GM23248 (cell line): ENCODE measurements at places on chromosomes 16 and 17. TPM values are rescaled to one million over a fixed set of nuclear protein-coding genes. Genes with fewer than 3 reads are reported as not detected.

DNA sequence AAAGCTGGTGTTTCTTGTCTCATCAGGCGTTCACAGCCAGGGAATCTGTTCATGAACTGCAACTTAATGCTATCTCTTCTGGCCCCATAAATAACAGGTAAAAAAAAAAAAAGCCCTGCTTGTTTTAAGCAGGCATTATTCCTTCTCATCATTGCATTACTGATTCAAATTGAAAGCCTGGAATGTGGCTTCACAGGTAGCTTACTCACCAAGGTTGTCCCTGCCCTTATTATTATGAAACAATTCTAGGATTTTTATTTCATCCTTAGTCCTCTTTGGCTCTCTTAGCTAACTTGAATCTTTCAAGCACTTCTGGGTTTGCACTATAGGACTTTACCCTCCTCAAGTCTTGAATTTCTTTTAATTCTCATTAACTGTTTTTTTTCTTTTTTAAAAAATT is 113.3 kb downstream of the CNTNAP4 start:
- no peak overlapping the region for H3K27ac ChIP-seq
- no peak for DNase-seq
- H3K4me3 ChIP-seq = no peak overlapping the region
- H3K4me1 ChIP-seq = no peaks in the 10 kb centered on the region

GRCh38 chr16:1667916-1668315 is 10.2 kb upstream of the JPT2 start:
- no peak overlapping the region for H3K27ac ChIP-seq
- DNase-seq = no peak
- no peaks in the 10 kb centered on the region for H3K4me1 ChIP-seq

GRCh38 chr16:50600582-50601283 is 52.5 kb downstream of the NKD1 start:
- no peaks in the 10 kb centered on the region for H3K36me3 ChIP-seq
- no peak for DNase-seq
- H3K4me1 ChIP-seq = 0 out of 2 replicates have a peak, but pooled peaks cover 5% of the 10 kb centered on the region
- no peak overlapping the region for H3K27ac ChIP-seq

- H3K36me3 ChIP-seq = no peaks in the 10 kb centered on the region
- H3K27ac ChIP-seq = no peak overlapping the region
- DNase-seq = no peak
- H3K4me3 ChIP-seq = no peak overlapping the region
- peaks cover 7% of the 10 kb centered on the region; the same call in 1 of the 2 replicates for H3K27me3 ChIP-seq
Observed at GRCh38 chr16:54334208-54334607, 47.6 kb upstream of the IRX3 start.

GRCh38 chr17:19753661-19754463 is 5.8 kb upstream of the ALDH3A1 start:
- peak; percentile 64 for DNase-seq
- peaks cover 20% of the 10 kb centered on the region for H3K4me1 ChIP-seq
- H3K27ac ChIP-seq = peak overlapping the region; percentile 94
- H3K36me3 ChIP-seq = no peaks in the 10 kb centered on the region

DNA sequence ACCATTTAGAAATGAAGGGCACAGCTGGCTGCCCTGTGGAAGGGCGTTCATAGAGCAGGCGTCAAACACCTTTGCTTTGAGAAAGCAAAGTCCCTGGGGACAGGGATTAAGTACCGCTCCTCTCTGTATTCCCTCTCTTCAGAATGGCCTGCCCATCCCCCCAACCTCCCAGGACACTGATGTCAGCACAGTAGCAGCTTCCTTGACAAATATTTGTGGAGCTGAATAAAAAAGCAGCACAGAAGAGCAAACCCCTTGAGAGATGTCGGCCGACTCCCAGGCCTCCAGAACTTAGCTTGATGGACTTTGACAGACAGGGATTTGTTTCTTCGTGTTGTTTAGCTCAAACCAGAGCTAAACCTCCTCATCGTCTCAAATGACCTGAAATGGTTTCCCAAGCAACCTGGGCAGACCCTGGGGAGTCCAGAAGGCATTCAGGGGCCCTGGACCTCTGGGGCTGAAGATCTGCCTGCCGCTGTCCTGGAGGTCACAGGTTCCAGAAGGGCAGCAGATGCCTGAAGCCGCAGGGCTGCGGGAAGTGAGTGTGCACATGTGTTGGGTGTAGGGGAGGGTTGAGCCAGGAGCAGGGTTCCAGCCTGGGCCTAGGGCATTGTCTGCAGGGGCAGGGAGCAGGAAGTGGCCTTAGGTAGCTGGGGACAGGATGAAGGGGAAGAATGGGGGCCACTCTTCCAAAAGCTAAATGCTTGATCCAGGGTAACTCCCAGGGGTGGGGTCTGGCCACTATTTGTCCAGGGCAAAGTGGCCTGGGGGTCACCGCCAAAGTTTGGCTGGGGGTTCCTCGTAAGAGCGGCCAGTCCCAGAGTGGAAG is 42.3 kb upstream of the NKD1 start:
- H3K4me1 ChIP-seq = no peaks in the 10 kb centered on the region
- H3K36me3 ChIP-seq = no peaks in the 10 kb centered on the region
- H3K27me3 ChIP-seq = no peaks in the 10 kb centered on the region
- no peak overlapping the region for H3K4me3 ChIP-seq
- H3K27ac ChIP-seq = no peak overlapping the region

- peak; percentile 71 for DNase-seq
- H3K27me3 ChIP-seq = no peaks in the 10 kb centered on the region
- no peaks in the 10 kb centered on the region for H3K36me3 ChIP-seq
- peak overlapping the region; percentile 96 for H3K27ac ChIP-seq
- peak overlapping the region; percentile 50 for H3K4me3 ChIP-seq
Observed at GRCh38 chr16:86663685-86664521, 85.6 kb downstream of the FOXL1 start.

GRCh38 chr16:13919330-13919682 is 648 bp upstream of the ERCC4 start:
- DNase-seq = peak; percentile 70
- H3K4me1 ChIP-seq = no peaks in the 10 kb centered on the region
- peak overlapping the region; percentile 47 for H3K4me3 ChIP-seq
- H3K27ac ChIP-seq = no peak overlapping the region
- H3K27me3 ChIP-seq = 0 out of 2 replicates have a peak, but pooled peaks cover 6% of the 10 kb centered on the region
- no peaks in the 10 kb centered on the region for H3K36me3 ChIP-seq

DNA sequence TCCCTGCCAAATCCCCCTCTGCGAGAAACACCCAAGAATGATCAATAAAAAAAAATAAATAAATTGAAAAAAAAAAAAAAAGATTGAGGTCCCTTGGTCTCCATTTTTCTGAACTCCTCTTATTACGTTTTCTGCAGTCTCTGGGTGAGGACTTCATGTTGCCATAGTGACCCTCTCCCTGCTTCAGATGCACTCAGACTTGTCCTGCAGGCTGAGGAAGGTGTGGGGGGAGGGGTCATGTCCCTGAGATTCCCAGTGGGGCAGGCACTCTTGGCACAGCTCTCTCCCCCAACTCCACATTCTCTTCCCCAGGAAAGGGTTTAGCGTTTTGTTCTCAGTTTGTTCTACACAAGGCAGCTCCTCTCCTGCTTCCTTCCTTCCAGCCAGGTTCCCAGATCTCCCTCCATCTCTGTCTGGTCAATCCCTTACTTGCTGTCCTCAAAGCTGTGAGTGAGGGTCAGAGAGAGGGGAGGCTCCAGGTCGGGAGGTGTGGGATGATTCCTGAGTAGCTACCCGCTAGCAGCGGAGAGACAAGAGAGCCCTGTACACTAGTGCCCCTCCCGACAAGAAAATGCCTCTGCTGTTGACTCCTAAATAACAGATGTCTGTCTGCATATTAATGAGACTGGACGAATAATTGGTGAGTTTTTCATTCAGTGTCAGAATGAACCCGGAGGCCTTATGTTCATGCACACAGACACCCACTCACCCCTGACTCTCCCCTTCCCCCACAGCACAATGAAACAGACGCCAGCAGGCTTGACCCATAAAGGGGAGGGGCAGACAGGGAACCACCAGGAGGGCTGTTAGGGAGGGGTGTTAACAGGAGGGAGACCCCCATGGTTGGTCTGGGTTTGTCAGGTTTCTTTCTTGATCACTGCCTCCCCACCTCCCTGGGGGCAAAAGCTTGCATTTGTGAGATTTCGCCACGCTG is 9.2 kb downstream of the RND2 start:
- H3K4me1 ChIP-seq = no peaks in the 10 kb centered on the region
- no peak for DNase-seq
- H3K27me3 ChIP-seq = no peaks in the 10 kb centered on the region
- no peaks in the 10 kb centered on the region for H3K36me3 ChIP-seq
- no peak overlapping the region for H3K4me3 ChIP-seq

DNA sequence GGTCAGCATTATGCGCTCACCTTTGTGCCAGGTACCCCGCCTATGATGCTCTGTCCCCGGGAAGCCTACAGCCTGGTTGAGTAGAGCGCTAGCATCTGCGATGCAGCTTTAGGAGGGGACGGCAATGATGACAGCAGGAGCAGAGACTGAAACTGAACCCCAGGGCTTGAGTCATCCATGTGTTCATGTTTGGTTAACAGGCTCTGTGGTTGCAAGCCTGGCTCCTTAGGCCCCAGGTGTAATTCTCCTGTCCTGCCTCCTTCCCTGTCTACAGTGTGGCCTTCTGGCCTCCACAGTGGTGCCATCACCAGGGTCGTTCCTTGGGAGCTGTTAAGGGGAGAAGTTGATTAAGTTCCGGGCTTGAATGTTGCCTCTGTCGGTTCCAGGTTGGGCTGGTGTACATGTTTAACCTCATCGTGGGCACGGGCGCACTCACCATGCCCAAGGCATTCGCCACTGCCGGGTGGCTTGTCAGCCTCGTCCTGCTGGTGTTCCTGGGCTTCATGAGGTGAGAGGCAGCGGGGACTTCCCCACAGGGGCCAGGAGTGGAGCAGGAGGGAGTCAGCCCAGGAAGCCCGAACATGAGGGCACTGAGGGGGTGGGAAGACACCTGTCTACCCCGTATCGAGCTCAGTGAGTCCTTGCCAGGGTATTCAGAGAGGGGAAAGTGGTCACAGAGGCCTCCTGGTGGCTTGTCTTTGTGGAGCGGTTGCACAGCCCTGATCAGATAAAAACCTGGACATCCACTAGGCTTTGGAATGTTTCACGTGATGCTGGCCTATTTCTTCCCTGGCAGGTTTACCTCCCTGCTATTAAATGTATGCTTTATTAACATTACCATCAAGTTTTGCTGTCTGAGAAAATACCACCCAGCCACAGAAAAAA is 9.2 kb upstream of the NAT9 start:
- H3K4me3 ChIP-seq = no peak overlapping the region
- no peak overlapping the region for H3K27ac ChIP-seq
- H3K27me3 ChIP-seq = no peaks in the 10 kb centered on the region
- DNase-seq = no peak

GRCh38 chr17:78588258-78589030 is 11.2 kb upstream of the DNAH17 start:
- no peak overlapping the region for H3K4me3 ChIP-seq
- DNase-seq = no peak
- no peaks in the 10 kb centered on the region for H3K36me3 ChIP-seq
- H3K4me1 ChIP-seq = peaks cover 11% of the 10 kb centered on the region; the same call in 1 of the 2 replicates
- no peaks in the 10 kb centered on the region for H3K27me3 ChIP-seq

DNA sequence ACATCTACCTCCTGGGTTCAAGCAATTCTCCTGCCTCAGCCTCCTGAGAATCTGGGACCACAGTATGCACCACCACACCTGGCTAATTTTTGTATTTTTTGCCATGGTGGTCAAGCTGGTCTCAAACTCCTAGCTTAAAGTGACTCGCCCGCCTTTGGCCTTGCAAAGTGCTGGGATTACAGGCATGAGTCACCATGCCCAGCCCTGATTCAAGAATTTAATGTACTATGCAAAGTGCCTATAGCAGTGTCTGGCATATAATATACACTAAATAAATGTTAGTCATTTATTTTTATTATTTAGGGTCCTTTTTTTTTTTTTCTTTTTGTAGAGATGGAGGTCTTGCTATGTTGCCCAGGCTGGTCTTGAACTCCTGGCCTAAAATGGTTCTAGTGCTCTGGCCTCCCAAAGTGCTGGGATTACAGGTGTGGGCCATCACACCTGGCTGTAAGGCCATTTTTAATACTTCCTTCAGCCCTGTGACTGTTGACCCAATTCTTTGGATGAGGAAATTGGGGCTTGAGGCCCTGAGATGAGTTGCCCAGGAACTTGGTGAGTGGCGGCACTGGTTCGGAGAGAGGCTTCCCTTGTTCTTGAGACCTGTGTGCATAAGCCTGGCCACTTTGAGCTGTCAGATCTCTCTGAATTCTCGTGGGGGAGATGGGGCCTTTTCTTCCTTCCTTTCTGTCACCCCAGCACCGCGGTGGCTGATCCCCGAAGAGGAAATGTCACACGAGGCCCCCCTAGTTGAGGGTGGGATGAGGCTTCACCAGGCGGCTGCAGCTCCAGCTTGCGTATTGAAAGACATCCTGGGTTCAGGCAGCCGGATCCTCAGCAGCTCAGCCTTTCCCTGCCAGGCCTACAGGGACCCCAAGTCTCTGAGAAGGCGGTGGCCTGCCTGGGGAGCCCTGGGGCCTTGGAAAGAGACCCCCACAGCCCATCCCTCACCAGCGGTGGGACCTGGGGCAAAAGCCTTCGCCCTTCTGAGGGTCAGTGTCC is 38.7 kb downstream of the LAT start:
- no peaks in the 10 kb centered on the region for H3K27me3 ChIP-seq
- peak; percentile 56 for DNase-seq
- 0 out of 2 replicates have a peak, but pooled peaks cover 3% of the 10 kb centered on the region for H3K4me1 ChIP-seq
- no peak overlapping the region for H3K4me3 ChIP-seq
- H3K27ac ChIP-seq = no peak overlapping the region

GRCh38 chr16:28499854-28500253 is 5.4 kb downstream of the APOBR start:
- H3K4me3 ChIP-seq = no peak overlapping the region
- no peaks in the 10 kb centered on the region for H3K36me3 ChIP-seq
- H3K27me3 ChIP-seq = peaks cover 7% of the 10 kb centered on the region; the same call in 1 of the 2 replicates
- no peak for DNase-seq
- no peak overlapping the region for H3K27ac ChIP-seq

- no peaks in the 10 kb centered on the region for H3K27me3 ChIP-seq
- DNase-seq = no peak
- H3K4me3 ChIP-seq = no peak overlapping the region
- no peaks in the 10 kb centered on the region for H3K36me3 ChIP-seq
Observed at GRCh38 chr17:60610473-60610872, 10.5 kb downstream of the PPM1D start.

DNA sequence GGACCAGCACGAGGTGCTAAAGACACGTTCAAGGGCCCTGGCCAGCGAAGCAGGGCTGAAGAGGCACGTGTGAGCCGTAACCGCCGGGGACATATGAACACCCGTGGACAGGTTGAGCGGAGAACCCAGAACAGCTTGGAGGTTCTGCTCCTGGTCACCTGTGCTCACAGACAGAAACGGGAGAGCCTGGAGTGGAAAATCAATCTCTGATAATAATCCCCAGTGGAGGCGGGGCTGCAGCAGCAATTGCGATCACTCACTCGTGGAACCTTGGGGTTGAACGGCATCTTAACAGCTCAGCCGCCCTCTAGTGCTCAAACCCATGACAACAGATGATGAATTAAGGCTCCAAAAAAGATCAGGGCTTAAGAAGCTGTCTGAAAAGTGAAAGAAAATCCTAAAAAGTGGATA is 25.6 kb downstream of the WIPI1 start:
- no peaks in the 10 kb centered on the region for H3K27me3 ChIP-seq
- DNase-seq = peak; percentile 55
- no peak overlapping the region for H3K4me3 ChIP-seq
- no peak overlapping the region for H3K27ac ChIP-seq
- H3K36me3 ChIP-seq = peaks cover 63% of the 10 kb centered on the region

- H3K4me1 ChIP-seq = peaks cover 30% of the 10 kb centered on the region
- no peaks in the 10 kb centered on the region for H3K27me3 ChIP-seq
- H3K36me3 ChIP-seq = peaks cover 8% of the 10 kb centered on the region; the same call in 1 of the 2 replicates
- peak overlapping the region; percentile 92 for H3K27ac ChIP-seq
Observed at GRCh38 chr16:69276148-69277115, 34.7 kb upstream of the VPS4A start.

Gene STX1B
- total RNA-seq = 2.0 and 2.3 TPM in 2 replicates

Gene CPSF4L
- total RNA-seq = not detected in 2 replicates

Gene NOL3
- total RNA-seq = 31.0 and 51.1 TPM in 2 replicates

Gene MIEF2
- 13.8 and 26.4 TPM in 2 replicates for total RNA-seq

Gene CA5A
- total RNA-seq = not detected in 2 replicates

Gene FBXW10
- total RNA-seq = 0.11 and 0.25 TPM in 2 replicates
